ENCODE measurements at places on chromosomes 11 and 22.
A peak's percentile ranks its signal among the peaks of the same experiment; 100 is the strongest.

DNA sequence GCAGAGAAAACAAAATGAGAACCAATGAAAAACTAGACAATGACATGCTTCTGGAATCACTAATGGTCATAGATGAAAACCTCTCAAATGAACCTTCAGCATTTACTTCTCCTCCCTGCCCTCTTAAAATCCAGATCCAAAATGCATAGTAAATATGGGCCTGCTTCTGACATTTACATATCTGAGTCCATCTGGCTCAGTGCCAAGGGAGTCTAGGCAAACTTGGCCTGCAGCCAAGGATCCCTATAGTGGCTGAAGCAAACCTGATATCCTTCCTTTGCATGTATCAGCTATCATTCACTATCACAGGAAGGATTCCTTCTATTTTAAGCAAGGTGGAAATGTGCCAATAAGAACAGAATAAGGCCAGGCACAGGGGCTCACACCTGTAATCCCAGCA lies 104.8 kb downstream of the C11orf58 start:
- no peak for DNase-seq

- no peak for DNase-seq
Measured at GRCh38 chr11:95161248-95161647, 69.8 kb downstream of the SESN3 start.

- no peak for DNase-seq
Measured at GRCh38 chr11:61287338-61287977, 7.7 kb downstream of the VWCE start.

DNA sequence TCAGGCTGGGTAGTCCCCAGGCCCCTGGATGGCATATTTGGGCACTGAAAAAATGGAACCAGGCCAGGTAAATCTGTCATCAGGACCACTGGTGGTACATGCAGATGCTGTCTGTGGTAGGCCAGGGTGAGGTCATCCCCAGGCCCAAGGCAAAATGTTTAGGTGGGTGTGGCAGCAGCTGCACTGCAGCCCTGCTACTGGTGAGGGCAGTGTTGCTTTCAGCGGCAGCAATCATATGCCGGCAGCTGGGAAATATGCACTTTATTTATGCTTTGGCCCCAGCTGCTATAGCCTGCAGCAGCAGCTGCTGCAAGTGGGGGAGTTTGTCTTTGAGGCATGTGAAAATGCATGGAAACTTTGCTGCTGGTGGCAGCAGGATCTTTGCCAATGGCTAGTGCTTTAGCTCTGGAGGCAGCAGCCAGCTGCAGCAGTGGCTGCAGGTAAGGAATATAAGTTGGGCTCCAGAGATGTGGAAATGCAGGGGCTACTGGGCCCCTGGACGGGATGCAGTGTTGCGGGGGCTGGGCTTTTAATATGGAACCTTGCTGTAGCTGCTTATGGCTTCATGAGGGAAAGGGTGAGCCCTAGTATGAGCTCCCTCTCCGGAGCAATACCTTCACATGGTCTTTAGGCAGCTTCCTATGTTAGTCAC lies 365.7 kb upstream of the CADM1 start:
- peak; percentile 17 for DNase-seq

DNA sequence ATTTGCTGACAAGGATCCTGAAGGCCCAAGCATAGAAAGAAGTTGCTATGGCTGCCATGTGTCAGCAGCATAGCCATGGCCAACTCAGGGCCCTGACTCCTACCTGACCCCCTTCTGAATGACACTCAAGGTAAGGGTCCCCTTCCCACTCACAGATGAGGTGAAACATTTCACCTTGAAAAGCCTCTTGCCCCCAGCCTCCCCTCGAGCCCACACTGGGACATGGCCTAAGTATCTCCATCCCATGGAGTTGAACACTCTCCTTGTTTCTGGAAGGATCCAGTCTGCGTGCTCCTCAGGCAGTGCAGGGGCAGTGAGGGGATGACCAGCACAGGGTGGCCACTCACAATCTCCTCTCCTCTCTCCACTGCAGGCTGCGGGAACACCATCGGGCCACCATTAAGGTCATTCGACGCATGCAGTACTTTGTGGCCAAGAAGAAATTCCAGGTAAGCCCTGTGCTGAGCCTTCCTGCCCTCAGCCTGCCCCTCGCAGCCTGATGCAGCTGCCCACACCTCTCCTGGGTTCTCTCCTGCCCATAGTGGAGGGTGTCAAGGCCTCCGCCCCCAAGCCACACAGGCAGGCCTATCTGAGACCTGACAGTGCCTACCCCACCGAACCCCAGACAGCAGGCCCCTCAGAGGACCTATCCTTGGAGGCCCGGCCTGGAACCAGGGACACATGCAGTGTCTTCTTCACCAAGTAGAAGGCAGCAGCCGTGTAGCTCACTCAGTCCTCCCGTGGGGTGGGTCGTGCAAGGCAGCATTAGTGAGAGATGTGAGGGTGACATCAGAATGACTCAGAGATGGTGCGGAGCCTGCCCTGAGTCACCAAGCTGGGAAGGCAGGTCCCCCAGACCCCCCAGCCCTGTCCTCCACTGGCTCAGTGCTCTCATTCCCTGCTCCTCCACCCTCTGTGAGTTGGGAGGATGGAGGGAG lies 68.9 kb upstream of the KCNQ1OT1 start:
- peak; percentile 96 for DNase-seq
